Stimulated activated CD4-positive, alpha-beta T cell treated with anti-CD3 and anti-CD28 coated beads, TNF-alpha, amount 100 ng/mL, for 1 hour (primary cell): ENCODE measurements at places on chromosomes 3 and 15.

DNA sequence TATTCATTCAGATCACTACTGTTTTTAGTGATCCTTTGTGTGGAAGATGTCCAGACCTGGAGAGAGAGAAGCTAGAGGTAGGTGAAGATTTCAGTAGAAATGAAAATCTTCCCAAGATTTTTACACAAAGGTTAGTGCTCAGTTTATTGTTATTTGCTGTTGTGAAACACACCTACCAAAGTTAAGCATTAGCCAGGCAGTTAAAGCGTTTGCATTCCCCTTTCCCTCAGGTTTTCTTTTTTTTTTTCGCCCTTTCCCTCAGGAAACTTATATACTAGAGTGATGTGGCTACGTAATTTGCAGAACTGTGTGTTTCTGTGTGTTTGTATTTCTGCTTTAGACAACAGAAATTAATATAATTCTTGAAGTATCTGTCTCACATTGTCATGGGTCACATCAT lies 34.5 kb downstream of the USP3 start:
- no peak for DNase-seq

- DNase-seq = no peak
Measured at GRCh38 chr3:8952130-8952529, 11.1 kb downstream of the RAD18 start.

- DNase-seq = no peak
Measured at GRCh38 chr15:73753250-73754130, at the start of gene INSYN1. Gene INSYN1, minus strand, starts transcription at chr15:73753351. Its CDS starts 2,221 bp downstream, at chr15:73751130.

- DNase-seq = no peak
Measured at GRCh38 chr3:115651087-115651486, 27.8 kb downstream of the GAP43 start.

DNA sequence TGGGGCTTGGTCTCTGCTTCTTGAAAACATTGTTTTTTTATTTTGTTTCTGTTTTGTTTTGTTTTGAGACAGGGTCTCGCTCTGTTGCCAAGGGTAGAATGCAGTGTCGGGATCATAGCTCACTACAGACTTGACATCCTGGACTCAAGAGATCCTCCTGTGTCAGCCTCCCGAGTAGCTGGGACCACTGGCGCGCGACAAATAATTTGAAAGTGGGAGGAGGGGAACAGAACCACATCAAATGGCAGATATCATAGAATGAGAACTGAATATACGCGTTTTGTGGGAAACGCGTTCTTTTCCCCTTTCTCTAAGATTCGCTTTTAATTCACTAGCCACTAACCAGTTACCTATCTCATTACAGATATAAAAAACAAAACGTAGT lies 641 bp upstream of the VPS13C start:
- no peak for DNase-seq

- no peak for DNase-seq
Measured at GRCh38 chr15:32792436-32792835, 74.6 kb downstream of the GREM1 start.

- no peak for DNase-seq
Measured at GRCh38 chr3:15535732-15536131, 14.2 kb upstream of the COLQ start.

GRCh38 chr3:113758389-113759024 lies 11.7 kb downstream of the ATP6V1A start:
- no peak for DNase-seq

DNA sequence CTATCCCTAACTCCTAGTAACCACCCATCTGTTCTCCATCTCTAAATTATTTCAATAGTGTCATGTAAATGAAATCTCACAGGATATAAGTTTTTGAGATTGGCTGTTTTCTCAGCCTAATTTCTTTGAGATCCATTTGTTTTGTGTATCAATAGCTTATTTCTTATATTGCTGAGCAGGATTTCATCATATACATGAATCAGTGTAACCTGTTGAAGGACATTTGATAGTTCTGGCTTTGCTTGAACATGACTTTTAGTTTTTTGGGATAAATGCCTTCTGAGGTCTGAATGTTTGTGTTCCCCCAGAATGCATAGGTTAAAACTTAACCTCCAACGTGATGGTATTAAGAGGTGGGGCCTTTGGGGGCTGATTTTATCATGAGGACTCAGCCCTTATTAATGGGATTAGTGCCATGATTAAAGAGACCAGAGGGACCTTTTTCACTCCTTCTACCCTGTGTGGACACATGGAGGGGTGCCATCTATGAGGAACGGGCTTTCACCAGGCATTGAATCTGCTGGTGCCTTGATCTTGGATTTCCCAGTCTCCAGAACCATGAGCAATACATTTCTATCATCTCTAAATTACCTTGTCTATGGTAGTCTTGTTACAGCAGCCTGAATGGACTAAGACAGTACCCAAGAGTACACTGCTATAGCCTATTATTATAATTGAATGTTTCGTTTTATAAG lies 118.3 kb downstream of the FNDC3B start:
- no peak for DNase-seq
